ENCODE measurements at places on chromosomes 16 and 17.

GRCh38 chr17:45430738-45431530, 1.7 kb downstream of the ARHGAP27 start:
- DNase-seq = no peak

DNA sequence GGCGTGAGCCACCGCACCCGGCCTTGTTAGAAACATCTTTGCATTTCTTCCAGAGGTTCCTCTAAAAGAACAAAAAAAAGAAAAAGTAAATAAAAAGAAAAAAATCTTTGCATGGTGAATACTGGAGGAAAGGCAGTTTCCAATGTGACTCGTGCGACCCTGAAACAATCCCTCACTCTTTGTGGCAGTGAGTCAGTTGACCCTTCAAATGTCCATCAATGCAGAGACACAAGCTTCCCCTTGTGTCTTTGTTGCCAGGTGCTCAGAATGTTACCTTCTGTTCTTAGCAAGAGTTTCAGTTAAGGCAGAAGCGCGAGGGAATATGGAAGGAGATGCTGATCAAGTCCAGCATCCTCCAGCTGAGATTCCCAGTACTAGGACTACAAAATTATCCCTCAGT, 16.4 kb downstream of the CACNG4 start:
- DNase-seq = no peak

DNA sequence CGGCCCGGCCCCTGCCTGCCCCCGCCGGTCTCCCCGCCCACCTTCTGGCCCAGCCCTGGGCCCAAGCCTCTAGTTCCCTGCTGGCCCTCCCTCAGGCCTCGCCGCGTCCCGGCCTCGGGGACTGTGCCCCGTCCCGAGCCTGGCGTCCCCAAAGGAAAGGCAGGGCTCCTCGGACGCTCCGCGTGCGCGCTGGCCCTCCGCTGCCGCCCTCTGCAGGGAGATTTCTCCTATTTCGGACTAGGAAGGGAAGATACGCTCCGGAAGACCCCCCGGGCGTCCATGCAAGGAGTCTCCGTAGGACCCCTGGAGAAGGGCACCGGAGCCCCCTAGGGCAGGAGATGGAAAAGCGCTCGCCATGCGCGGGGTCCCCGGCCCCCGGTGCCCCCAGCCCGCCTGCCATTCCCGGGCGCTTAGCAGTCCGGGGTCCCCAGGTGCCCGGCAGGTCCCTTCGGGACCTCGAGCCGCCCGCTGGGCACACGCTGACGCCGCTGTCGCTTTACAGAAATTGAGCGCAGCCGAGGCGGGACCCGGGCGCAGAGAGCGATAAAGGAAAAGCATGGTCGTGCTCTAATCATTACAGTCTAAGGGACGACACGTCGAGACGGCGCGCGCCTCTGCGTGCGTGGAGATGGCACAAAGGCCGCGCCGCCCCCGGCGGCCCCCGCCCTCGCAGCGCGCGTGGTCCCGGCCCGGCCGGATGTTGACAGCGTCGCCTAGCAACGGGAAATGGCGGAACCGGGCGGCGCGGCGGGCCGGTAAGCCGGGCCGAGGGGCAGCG, at the start of gene CCDC40:
Gene CCDC40, plus strand, starts transcription at position 706 of the 778 bp plus-strand sequence. Its CDS starts 21 bp downstream, at position 727.
- DNase-seq = peak; percentile 47

DNA sequence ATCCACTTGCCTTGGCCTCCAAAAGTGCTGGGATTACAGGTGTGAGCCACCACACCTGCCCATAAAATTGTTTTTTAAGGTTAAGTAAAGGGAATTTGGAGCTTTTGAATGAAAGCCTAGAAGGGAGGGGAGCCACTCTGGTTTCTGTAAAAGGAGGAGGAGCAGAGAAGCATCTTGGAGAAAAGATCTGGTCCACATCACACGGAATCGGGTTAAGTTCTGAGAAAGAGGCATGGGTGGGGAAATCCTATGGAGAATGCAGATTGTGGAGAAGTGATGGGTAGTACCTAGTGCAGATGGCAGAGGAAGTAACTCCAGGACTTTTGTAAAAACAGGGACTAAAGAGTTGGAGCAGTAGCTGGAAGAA, 18.3 kb upstream of the CEP112 start:
- no peak for DNase-seq

- no peak for DNase-seq
Observed at GRCh38 chr17:77395501-77396048, 254.8 kb downstream of the SEC14L1 start.

- no peak for DNase-seq
Observed at GRCh38 chr16:85025781-85026653, 1.6 kb upstream of the KIAA0513 start.

DNA sequence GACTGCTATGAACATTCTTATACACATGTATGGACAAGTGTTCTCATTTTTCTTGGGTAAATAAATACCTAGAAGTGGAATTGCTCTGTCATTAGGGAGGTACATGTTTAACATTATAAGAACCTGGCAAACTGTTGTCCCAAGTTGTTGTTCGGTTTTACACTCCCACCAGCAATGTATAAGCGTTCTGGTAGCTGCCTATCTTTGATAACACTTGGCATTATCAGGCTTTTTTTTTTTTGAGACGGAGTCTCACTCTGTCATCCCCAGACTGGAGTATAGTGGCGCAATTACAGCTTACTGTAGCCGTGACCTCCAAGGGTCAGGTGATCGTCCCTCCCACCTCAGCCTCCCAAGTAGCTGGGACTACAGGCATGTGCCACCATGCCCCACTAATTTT, 16.3 kb downstream of the ATAD5 start:
- no peak for DNase-seq

Data from substantia nigra (tissue), 51 donors.